Stimulated activated CD8-positive, alpha-beta memory T cell treated with anti-CD3 and anti-CD28 coated beads, Interleukin-7, amount 100 ng/mL, for 1 hour (primary cell): ENCODE measurements at places on chromosomes 7 and 10.

- DNase-seq = no peak
These were observed 117.3 kb downstream of the SEMA3A start for GRCh38 chr7:84077336-84077735.

DNA sequence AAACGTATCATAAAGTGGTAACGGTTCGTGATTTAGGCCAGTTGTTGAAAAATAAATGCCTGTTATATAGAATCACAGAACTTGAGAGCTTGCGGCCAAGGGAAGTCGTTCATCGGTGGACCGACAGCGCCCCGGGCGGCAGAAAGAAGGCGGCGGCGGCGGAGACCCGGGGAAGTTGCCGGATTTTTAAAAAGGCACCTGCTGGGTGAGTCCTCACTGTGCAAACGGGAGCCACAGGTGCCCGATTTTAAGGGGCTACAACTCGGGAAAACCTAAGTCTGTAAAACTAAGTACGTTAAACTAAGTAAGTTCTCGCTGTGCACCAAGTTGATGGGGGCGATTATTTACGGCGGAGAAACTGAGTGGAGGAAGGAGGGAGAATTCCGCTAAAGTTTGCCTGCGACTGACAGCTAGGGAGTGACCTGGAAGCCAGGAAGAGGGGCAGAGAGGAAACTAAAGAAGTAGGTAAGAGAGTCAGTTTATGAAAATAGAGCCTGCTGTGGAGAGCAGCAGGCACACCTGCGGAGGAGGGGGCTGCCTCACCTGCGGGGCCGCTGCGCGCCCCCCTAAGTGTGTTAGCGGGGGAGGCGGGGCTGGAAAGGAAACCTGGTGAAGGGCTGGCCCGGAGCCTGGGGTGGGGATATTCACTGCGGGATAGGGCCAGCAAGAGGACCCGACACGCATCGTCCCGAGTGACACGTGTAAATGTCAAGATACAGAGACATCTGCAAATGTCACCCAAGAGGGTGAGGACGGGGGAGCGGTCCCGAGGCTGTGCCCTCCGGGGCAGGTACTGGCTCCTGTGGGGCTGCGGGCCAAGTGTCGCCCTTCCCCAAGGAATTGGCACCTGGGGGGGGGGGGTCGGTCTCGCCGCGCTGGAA is 996 bp downstream of the ADAM12 start:
- no peak for DNase-seq

DNA sequence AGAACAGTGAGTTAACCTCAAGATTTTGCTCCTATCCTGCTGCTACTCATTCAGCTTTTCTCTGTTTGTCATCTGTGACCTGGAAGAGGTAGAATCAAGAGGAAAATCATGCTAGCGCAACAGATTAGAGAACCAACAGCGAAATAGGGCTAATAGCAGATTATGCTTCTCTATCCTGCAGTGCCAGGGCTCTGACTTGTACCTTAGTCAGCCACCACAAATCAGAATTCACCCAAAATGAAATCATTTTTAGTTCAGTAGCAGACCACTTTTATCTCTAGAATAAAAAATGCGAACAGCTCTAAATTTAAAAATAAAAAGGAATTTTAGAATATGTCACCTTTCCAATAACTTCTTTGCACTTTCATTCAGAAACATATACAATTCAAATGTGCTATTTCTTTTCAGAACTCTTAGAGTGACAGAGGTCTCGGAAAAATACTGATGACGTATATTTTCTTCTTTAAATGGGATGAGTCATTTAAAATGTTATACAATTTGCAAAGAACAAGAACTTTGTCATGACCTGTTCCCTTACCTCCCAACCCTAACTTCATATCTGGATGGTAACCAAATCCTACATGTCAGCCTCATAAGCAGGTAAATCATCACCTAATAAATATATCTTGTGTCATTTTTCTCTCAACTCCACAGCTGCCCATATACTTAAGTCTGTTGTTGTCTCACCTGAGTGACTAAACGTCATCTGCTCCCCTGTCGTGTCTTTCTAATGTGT is 896.4 kb downstream of the PCDH15 start:
- no peak for DNase-seq

DNA sequence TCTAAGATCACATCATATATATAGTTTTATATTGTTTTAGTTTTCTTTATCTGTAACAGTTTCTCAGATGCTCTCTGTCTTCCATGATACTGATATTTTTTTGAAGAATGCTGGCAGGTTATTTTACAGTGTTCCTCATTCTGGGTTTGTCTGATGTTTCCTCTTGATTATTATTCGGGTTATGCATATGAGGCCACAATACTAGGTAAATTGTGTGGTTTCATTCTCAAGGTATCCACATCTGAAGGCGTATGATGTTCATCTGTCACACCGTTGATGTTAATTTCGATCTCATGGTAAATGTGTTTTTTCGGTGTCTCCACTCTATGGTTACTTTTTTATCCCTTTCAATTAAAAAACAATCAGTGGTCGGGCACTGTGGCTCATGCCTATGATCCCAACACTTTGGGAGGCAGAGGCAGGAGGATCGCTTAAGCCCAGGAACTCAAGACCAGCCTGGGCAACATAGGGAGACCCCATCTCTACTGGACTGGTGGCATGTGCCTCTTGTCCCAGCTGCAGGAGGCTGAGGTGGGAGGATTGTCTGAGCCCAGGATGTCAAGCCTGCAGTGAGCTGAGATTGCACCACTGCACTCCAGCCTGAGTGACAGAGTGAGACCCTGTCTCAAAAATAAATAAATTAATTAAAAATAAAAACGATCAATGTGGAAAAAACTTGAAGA is 108.9 kb downstream of the TPST1 start:
- DNase-seq = no peak

- DNase-seq = no peak
These were observed 2.3 kb upstream of the MCU start for GRCh38 chr10:72689660-72690059.

DNA sequence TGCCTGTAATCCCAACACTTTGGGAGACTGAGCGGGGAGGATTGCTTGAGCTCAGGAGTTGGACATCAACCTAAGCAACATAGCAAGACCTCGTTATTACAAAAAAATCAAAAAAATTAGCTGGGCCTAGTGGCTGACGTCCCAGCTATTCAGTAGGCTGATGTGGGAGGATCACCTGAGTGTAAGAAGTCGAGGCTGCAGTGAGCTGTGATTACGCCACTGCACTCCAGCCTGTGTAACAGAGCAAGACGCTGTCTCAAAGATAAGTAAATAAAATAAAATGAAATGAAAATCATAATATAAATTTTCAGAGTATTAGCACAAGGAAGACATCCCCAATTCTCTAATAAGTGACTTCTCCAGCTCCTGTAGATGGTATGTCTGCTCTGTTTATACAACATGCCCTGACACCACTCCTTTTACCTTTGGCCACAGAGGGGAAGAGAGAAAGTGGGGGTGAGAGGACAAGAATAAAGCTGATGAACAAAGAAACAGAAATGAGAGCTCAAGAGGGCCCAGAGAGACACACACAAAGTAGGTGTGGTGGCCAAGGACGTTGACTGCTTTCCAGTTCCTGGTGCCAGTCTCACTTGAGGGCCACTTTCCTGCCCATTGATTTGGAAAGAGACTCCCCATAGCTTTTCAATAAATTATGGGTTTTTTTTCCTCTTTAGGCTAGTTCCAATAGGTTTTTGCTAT is 62.9 kb downstream of the PTTG1IP2 start:
- DNase-seq = no peak

DNA sequence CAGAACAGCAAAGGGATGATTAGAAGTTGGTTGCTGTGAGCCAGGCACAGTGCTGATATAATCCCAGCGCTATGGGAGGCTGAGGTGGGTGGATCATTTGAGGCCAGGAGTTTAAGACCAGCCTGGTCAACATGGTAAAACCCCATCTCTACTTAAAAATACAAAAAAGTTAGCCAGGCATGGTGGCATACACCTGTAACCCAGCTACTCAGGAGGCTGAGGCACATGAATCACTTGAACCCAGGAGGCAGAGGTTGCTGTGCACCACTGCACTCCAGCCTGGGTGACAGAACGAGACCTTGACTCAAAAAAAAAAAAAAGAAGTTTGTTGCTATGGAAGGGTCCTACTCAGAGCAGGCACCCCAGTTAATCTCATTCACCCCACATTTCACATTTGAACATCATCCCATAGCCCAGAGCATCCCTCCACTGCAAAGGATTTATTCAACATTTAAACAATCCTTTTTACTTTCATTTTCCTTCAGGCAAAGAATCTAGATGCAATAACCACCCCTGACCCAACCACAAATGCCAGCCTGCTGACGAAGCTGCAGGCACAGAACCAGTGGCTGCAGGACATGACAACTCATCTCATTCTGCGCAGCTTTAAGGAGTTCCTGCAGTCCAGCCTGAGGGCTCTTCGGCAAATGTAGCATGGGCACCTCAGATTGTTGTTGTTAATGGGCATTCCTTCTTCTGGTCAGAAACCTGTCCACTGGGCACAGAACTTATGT is 4.1 kb downstream of the IL6 start:
- DNase-seq = no peak

DNA sequence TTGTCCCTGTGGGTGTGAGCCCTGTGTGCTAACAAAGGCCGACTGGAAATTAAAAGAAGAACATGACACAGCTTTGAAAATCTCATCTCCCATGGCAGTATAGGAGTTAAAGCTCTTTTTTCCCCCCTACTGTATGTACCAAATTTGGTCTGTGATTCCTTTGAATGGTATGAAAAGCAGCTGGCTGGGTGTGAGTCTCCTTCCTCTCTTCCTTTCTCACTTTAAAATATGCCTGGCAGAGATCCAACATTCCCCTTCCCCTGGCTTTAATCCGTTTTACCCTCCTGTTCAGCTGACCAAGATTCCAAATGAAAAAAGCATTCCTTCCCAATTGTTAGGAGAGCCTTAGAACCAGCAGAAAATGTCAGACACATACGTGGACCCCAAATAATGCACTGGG is 225.0 kb upstream of the CELF2 start:
- no peak for DNase-seq

GRCh38 chr7:27739301-27739908 is 557 bp upstream of the TAX1BP1 start:
- DNase-seq = no peak

DNA sequence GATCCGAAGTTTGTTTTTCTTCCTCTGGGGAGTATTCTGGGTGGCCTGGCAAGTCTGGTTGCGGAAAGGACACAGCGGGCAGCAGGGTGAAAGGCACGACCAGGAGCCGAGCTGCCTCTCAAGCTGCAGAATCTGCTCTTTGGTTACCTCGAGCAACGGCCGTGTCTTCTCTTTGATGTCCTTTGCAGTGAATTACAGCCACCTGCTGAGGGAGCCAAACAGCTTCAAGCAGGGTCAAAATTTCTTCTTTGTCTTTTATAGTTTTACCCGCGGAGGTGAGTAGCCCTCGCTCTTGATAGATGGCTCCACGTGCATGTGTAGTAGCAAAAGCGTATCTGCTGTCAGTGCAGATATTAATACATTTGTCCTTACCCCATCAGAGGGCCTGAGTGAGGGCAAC is 177.3 kb upstream of the MBL2 start:
- DNase-seq = no peak

- no peak for DNase-seq
These were observed 293.0 kb upstream of the IMMP2L start for GRCh38 chr7:111855161-111855841.

GRCh38 chr7:72754312-72754711 is 73.7 kb downstream of the TYW1B start:
- no peak for DNase-seq

DNA sequence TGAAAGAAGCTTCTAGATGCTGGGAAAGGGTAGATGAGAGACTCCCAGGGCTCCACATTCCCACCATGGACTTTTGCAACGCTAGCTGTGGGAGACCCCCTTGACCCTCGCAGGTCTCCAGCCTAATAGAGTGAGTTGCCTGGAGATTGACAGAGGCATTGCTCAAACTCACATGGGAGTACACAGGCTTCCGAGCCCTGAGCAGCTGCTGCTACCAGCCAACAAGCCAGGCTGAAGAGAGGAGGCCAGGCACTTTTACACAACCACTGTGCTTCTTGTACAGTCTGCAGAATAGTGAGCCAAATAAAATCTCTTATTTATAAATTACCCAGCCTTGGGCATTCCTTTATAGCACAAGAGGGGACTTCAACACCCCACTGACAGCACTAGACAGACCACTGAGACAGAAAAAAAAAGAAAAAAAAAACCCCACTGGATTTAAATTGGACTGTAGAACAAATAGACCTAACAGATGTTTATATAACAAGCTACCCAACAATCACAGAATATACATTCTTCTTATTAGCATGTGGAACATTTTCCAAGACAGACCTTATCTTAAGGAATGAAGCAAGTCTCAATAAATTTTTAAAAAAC is 146.2 kb downstream of the ZFAND4 start:
- no peak for DNase-seq

- no peak for DNase-seq
These were observed 1.3 kb downstream of the ANXA11 start for GRCh38 chr10:80203835-80204676.

DNA sequence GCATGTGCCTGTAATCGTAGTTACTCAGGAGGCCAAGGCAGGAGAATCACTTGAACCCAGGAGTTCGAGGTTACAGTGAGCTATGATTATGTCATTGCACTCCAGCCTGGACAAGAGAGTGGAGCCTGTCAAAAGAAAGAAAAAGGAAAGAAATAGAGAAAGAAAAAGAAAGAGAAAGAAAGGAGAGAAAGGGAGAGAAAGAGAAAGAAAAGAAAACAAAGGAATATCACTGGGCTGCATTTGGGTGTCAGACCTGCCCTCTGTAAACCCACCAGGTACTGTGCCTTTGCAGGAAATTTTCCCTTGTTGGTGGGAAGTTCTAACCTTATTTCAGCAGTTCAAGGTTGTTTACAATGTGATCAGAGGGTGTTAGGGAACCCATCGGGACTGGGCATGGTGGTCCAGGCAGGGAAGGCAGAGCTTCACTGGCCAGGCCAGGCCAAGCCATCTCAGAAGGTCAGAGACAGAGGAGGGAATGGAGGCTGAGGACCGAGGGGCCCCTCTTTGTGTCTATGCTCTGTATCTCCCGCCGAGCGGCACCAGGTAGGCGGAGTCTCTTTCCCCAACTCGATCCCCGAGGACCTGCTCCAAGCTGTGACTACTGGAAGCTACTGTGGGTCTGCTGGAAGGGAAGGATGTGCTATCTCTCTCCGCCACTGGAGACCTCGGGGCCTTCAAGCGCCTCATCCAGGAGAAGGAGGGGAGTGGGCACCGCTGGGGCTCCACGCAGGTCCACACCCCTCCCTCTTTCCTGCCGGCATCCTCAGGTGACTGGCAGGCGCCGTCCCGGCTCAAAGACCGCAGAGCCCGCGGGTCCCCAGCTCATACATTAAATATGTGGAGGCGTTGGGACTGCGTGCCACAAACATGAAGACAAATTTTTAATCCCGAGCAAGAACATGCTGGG is 15.2 kb upstream of the KAZALD1 start:
- DNase-seq = no peak

GRCh38 chr10:74384615-74385183 is 233.7 kb downstream of the ADK start:
- no peak for DNase-seq

GRCh38 chr7:134212576-134213546 is 85.7 kb downstream of the LRGUK start:
- DNase-seq = no peak
